ENCODE measurements at places on chromosomes 11 and 22. TPM values are rescaled to one million over a fixed set of nuclear protein-coding genes. Genes with fewer than 3 reads are reported as not detected.

- ATAC-seq = no peak
Observed at GRCh38 chr11:8586184-8586583, 7.8 kb downstream of the STK33 start.

GRCh38 chr11:67422891-67423290, 5.4 kb upstream of the RPS6KB2 start:
- ATAC-seq = no peak

- no peak for ATAC-seq
Observed at GRCh38 chr11:69705901-69706787, 2.3 kb upstream of the FGF19 start.

- peak; percentile 61 for ATAC-seq
Observed at GRCh38 chr11:73147771-73148681, 5.9 kb upstream of the FCHSD2 start.

- no peak for ATAC-seq
Observed at GRCh38 chr22:17366830-17367229, 2.4 kb upstream of the CECR2 start.

DNA sequence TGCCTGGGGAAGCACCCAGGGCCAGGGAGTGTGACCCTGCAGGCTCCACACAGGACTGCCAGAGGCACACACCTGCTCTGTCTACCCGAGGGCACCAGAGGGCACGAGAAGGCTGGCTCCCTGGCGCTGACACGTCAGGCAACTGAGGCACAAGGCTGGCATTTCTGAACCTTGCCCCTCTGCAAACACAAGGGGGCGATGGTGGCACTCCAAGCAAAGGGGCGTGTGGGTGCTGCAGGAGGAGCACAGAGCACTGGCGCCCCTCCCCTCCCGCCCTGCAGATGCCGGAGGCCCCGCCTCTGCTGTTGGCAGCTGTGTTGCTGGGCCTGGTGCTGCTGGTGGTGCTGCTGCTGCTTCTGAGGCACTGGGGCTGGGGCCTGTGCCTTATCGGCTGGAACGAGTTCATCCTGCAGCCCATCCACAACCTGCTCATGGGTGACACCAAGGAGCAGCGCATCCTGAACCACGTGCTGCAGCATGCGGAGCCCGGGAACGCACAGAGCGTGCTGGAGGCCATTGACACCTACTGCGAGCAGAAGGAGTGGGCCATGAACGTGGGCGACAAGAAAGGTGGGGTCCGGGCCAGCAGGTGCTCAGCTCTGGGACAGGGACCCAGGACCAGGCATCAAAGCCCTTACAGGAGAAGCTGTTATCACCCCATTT, 20.8 kb upstream of the TXNRD2 start:
- peak; percentile 71 for ATAC-seq

DNA sequence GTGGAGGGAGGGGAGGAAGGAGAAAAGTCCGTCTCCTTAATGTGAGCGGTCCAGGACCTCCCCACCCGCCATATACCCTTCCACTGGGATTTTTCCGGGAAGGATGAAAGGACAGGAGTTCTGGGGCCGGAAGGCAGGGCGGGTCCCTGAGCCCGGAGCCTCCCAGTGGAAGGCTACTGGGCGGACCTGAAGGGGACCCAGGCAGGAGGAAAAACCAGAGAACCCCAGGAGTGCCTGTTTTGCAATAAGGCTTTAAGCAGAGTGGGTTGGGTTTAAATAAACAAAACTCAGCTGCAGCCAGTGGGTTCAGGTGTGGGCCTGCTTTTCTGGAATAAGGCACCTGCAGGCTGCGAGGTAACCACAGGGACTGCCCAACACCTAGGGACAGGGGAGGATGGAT, 1.7 kb upstream of the CELSR1 start:
- ATAC-seq = no peak

DNA sequence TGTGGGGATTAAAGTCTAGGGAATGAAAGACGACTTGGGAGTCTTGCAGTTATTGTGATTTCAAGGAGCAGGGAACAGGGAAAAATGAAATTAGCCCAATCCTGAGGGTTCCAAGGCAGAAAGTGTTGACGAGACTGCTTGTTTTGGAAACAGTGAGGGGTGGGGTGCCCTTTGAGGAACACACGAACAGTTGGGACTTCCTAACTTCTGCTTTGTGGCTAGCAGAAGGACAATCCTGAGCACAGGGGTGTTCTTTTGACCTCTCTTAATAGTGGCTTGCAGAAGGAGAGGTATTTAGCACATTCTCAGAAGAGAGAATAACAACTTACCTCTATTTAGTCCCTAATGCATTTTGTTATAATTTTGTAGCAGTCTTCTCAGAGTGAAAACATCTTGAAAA, 545.9 kb upstream of the ARHGAP42 start:
- no peak for ATAC-seq

DNA sequence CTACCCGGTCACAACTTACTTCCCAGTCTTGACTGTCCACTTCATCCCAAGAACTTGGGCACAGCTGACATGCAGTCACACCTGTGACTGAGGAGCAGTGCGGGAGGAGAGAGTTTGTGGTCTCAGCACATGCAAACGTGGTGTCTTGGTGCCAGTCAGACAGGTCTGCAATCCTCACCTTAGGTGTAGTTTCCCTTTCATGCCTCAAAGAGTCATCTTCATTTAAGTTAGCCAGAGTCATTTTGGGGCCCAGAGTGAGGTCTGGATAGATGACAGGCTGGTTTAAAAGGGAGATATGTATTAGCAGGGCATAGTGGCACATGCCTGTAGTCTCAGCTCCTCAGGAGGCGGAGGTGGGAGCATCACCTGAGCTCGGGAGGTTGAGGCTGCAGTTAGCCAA, 108.5 kb upstream of the SORL1-AS1 start:
- ATAC-seq = peak; percentile 23

GRCh38 chr11:32034680-32035079, 56.2 kb upstream of the RCN1 start:
- no peak for ATAC-seq

DNA sequence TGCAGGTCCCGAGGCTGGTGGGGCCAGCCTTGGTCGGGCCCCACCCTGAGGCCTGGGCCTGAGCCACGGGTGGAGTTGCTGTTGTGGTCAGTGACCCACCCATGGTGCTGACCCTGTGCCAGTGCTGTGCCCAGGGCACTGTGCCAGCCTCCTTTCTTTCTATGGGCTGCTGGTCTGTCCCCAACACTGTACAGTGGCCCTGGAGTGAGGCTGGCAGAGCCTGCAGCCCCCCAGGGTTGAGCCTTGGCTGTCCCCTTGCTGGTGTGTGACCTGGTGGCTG, 1235.7 kb downstream of the BRD1 start:
- ATAC-seq = no peak

DNA sequence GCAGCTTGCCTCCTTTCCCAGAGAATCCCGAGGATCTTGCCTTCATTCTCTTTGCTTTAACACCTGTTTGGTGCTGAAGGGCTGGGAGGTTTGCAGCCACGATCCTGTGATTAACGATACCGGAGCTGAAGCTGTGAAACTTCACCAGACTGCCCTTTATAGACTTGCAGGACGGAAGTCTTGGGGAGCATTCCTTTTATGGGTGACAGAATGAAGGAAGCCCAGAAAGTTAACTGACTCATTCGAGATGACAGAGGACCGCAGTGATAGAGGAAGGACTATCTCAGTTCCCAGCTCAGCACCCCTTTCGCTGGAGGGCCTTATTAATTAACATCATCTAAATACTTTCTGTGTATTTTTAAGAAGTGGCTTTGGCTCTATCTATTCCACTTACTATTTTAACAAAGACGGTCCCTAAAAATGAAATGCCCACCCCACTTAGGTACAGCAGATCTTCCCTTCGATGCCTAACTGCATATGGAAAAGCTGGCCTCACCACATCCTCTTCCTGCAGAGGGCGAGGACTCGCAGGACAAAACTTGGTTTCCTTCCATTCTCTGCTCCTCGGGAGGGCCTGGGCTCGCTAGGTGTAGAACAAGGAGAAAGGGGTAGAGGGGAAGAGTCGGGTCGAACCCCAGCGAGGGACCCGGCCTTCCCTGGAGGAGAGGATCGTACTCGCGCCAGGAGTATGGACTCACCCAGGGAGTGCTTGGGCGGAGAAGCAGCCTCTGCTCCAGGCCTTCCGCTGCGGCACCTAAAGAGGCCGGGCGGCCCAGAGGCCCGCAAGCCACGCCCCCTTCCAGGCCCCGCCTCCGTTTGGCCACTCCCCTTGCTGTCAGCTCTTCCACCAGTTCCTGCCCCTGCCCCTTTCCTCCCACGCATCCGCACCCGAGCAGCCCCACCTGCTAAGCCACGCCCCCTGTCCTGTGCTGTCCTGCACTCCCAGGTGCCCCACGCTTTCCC, 30.7 kb upstream of the USP47 start:
- ATAC-seq = no peak

- peak; percentile 56 for ATAC-seq
Observed at GRCh38 chr11:36657610-36658267, 59.7 kb upstream of the RAG2 start.

- no peak for ATAC-seq
Observed at GRCh38 chr11:75465701-75466531, 32.9 kb upstream of the KLHL35 start.

GRCh38 chr22:22060200-22061084, 77.9 kb upstream of the TOP3B start:
- ATAC-seq = peak; percentile 67

DNA sequence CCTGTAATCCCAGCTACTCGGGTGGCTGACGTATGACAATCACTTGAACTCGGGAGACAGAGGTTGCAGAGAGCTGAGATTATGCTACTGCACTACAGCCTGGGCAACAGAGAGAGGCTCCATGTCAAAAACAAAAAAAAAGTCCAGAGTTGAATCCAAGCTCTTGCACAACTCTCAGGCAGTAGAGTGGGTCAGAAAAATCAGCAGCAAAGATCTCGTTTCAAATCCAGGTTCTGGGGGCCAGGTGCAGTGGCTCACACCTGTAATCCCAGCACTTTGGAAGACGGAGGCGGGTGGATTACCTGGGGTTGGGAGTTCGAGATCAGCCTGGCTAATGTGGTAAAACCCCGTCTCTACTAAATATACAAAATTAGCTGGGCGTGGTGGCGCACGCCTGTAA, 24.9 kb downstream of the CLPB start:
- ATAC-seq = no peak

DNA sequence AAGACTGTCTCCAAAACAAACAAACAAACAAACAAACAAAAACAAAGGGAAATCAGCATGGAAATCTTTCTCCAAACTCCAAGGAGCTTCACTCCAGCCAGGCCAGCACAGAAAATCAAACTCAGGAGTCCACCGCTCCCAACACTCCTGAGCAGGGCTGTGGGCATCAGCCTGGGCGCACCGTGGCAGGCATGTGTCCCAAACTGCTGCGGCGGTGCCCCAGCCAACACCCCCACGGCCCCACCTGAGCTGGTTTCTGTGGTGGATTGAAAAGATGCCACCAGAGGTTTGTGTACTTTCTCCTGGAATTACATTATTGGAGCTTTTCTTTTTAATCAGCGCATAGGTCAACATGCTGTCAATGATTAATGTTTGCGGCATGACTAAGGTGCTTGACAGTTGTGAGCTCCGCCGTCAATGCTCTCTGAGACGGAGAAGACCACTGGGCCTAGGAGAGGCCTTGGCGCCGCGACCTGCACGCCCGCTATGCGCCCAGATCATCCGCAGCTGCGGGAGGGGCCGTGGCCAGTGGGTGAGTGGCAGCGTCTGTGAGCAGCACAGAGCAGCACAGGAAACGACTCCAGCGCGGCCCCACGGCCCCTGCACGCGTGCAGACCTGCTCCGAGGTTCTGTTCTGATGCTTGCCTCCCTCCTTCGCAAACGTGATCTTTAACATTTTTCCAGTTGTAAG, 18.1 kb downstream of the DRD4 start:
- no peak for ATAC-seq

DNA sequence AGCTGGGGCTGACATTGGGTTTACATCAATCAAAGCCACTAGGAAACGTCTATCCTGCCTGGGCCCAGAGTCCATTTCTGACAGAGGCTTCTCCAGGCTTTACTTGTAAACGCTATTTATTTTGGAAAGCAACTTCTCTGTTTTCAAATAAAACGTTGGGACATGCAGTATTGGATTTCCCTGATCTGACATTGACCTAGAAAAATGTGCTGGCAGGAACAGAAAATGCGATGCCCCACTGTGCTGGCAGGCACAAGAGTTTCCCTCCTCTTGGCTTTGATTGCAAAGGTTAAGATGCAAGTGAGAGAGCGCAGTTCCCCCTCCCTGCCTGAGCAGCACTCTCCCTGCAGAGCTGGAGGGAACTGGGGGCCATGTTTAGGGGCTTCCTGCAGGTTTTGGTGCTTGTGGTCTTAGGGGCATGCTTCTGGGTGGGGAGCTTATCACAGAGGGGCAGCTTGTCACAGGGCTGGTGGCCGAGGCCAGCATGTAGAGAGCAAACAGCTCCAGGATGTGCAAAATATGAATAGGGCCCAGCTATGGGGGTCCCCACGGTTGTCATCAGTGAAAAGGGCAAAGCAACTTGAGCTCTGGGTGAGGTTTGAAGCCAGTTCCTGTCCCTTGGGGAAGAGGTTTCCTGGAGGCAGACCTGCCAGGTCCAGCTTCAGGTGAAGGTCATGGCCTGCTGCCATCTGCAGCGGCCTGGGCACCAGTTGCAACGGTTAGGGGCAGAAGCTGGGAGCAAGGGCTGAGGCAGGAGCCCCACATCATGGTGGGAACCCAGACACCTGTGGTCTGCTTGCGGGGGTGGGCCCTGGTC, 42.3 kb upstream of the DKK3 start:
- ATAC-seq = no peak

- ATAC-seq = no peak
Observed at GRCh38 chr22:36293606-36294292, 40.8 kb downstream of the APOL1 start.

- ATAC-seq = peak; percentile 61
Observed at GRCh38 chr11:36452236-36452940, 57.7 kb downstream of the TRAF6 start.

DNA sequence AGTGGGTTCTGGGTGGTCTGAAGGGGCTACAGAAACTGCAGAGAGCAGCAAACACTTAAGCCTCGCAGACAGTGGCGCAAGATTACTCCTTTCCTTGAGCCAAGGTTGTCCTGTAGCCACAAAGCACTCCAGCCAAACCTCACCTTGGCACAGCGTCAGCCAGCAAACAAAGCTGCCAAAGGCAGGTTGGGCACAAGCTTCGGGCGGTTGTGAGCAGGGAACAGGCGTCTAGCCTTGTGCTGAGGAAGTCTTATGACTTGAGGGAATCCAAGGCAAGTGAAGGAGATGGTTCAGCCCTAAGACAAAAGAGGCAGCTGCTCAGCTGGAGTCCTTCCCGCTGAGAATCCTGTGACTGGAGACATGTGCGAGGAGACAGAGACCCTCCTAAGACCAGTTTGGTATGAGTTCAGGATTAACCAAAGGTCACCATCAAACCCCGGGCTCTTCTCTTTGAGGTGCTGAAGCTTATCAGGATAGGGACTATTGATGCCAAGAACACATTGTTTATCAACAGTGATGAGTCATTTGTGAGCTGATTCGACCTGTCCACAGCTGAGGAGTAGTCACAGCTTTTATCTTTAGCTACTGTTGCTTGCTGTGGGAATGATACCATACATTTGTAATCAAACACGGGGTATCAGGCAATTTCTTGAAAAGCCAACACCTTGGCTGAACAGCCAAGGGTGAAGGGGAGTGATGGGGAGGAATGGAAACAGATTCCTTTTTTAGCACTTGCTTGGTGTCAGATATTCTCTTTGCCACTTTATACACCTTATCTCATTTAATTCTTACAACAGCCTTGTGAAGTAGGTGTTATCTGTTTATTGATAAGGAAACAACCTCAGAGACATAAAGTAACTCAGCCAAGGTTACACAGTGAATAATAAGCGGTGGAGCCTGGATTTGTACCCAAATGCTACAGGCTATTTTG, 4.6 kb downstream of the ADM start:
- peak; percentile 15 for ATAC-seq

Gene SLC35E4
- 5.8 TPM for total RNA-seq

Gene MPEG1
- total RNA-seq = 0.08 TPM

Gene JRKL
- 12.8 TPM for total RNA-seq

Gene MEI1
- 39.8 TPM for total RNA-seq

Gene DRD4
- 0.48 TPM for total RNA-seq

Gene RRAS2
- 41.0 TPM for total RNA-seq
